ENCODE measurements at places on chromosomes 6 and 20. TPM values are rescaled to one million over a fixed set of nuclear protein-coding genes. Genes with fewer than 3 reads are reported as not detected.

DNA sequence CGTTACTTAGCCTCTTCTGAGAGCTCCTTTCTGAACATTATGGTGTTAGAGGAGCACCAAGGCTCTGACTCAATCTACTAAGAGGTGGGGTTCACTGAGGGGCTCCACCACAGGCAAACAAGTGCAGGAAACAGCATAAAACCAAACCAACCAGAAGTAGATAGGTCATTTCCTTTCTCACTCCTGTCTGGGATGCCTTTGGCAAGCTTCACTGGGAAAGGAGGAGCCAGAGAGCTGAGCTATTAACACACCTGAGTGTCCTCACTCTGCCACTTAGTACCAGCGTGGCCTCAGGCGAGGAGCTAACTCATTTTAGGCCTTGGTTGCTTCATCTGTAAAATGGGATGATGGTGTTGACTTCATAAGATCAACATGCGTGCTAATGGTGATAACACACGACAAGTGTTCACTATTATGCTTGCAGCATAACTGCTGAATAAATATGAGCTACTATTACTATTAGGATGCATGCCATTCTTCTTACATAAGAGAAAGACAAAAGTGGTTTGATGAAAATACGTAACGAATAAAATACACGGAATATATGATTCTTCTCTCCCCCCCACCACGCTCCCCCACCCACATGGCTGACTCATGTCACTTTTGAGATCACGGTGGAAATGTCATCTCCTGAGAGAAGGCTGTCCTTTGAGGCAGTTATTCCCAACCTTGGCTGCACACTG lies 185.4 kb downstream of the BCAS1 start:
- peak; percentile 66 for DNase-seq

DNA sequence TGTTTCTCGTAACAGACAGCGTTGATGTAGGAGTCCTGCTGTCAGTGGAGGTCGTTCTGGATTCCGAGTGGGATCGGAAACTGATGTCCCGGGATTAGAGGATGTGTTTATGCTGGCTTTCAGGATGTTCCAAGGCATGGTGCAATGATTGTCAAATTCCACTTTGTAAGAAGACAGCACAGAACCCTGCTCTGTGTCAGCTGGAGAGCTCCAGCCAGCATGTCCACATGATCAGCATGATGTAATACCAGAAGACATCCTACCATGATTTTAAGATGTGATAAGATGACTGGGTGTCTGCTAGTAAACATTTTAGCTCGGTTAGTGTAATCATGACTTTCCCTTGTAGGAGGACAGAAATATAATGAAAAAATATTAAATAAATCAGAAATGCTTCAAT lies 20.3 kb downstream of the ENPP1 start:
- DNase-seq, result no peak

The GTSF1L gene
- not detected for total RNA-seq

The ADTRP gene
- total RNA-seq, result 52.1 TPM

DNA sequence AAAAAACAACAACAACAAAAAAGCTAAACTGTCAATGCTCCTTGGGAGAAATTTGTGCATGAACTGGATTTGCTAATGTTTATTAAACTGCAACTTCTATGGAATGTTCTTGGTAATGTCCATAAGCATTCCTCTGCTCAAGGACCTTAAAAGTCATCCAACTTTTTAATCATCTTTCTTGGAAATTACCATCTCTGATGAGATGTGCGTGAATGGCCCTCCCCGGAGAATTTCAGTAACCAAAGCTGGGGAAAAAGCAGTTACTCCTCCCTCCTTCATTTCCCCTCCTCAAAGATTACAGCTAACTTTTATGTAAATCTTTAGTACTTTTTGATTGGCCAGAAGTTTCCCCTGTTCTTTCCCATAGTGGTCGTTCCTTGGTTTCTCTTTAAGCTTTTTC lies 5.2 kb downstream of the TBCC start:
- DNase-seq, result no peak

DNA sequence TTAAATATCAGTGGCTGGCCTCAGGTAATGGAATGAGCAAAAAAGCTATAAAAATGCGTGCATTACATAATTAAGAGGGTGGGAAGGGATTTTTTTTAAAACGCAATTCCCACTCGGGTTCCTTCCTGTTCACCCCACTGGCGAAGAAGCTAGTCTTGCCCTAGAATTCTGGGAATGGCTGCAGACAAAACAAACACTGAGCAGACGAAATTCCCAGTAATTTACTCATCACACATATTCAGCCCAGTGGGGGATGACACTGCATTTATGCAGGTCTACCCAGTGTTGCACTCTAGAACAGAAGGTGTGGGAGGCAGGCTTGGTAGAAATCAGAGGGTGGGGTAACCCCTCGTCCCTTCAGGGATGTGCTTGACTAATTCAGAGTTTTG lies 2695.0 kb upstream of the DEFB115 start:
- DNase-seq, result no peak

DNA sequence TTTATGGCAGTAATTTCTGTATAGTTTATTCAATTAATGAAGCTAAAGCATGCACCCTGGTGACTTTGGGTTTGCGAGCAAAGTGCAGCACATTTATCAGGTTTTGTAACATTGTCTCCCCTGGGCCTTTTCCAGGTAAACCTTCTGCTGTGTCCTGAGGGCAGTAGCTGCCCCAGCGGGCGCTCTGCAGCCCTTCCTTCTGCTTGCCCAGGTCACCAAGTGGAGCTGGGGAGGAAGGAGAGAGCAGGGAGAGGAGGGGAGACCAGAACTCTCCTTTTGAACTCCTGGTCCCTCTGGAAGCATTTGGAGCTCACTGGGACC lies 145.6 kb downstream of the DLL1 start:
- no peak for DNase-seq

DNA sequence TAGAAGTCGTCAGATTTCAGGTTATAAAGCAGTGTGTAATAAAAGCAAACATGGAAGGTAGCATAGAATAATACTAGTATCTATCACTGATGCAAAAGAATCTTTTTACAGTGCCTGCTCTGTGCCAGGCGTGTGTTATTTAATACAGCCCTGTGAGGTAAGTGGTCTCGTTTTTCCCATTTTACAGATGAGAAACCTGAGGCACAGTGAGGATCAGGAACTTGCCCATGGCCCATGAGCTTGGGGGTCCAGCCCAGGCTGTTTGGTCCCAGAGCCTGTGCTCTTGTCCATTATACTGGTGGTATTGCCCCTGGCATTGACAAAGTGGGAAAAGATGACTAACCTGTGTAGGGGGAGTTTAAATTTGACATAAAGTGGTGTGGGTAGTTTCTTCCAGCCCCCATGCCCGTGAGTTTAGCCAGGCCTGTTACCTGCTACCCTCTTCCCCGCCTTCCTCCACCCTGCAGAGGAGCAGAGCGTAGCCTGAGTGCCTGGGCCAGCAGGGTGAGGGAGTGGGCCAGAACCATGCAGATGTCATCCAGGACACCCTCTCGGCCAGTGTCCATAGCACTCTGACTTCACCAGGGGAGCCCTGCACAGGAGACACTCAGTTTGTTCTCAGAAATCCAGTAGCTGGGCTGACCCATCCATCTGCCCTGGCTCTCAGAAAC lies 16.6 kb downstream of the WRNIP1 start:
- no peak for DNase-seq

GRCh38 chr20:48051794-48052474 lies 266.7 kb upstream of the SULF2 start:
- no peak for DNase-seq

DNA sequence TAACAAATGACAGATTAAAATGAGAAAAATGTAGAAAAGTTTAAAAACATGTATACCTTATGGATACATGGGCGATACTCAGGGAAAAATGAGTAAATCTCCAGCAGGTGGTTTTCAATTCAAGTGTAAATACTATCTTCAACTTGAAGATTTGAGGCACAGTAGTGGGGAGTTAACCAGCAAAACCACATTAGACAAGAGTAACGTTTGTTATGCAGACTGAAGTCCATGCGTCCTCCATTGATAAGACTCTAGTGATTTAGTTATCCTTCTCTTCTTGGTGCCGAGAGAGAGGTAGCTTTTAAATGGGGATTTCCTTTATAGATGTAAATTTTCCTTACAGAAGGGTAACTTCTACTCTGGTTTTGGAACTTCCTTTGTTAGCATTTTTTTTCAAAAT lies 28.1 kb downstream of the PCMTD2 start:
- DNase-seq, result no peak

The TNFRSF6B gene
- not detected for total RNA-seq

GRCh38 chr6:30883685-30884520 lies at the start of gene DDR1:
Gene DDR1 (plus strand): TSS chr6:30884519. CDS start chr6:30888730, 4,211 bp downstream.
- DNase-seq, result peak; percentile 47

GRCh38 chr6:57173056-57173885 lies 1.1 kb downstream of the BAG2 start:
- peak; percentile 51 for DNase-seq

The MCCD1 gene
- not detected for total RNA-seq

The SLC22A3 gene
- not detected for total RNA-seq

- DNase-seq, result no peak
Observed at GRCh38 chr20:43331906-43332305, 125.8 kb upstream of the SRSF6 start.

The STX11 gene
- total RNA-seq, result 17.5 TPM

The ABHD16B gene
- not detected for total RNA-seq

DNA sequence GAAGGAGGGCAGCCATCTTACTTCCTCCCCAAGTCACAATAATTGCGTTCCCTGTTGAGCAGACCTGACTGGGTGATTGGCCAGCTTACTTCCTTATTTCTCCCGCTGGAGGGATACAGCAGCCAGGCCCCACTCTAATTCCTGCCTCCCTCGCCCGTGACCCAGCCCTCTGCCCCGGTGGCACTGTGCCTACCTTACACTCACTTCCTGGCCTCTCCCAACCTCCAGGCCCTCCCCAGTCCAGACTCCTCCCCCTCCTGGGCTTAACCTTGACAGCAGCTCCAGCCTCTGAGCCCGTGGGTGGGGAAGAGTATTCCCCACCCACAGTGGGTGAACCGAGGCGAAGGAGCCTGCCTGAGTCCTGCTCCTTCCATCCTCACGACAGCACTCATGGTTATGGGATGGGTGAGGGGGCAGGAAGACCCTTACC lies 3.0 kb downstream of the BAK1 start:
- DNase-seq, result peak; percentile 57

GRCh38 chr6:111462770-111463391 lies 20.1 kb downstream of the REV3L start:
- no peak for DNase-seq

DNA sequence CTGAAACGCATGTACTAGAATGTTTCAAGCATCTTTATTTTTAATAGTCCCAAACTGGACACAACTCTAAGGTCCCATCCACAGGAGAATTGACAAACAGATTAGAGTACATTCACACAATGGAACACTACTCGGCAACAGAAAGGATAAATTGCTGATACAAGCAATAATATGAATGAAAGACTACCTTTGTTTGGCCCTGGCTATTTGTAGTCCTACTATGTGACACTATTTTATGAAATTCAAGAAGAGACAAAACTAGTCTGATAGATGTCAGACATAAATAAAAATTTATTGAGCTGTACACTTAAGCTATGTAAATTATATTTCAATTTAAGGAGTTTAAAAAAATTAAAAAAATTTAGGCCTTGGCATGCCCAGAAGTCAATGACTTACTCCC lies 28.0 kb upstream of the RNF24 start:
- no peak for DNase-seq

The MUC21 gene
- total RNA-seq, result not detected

The C6orf118 gene
- total RNA-seq, result not detected

DNA sequence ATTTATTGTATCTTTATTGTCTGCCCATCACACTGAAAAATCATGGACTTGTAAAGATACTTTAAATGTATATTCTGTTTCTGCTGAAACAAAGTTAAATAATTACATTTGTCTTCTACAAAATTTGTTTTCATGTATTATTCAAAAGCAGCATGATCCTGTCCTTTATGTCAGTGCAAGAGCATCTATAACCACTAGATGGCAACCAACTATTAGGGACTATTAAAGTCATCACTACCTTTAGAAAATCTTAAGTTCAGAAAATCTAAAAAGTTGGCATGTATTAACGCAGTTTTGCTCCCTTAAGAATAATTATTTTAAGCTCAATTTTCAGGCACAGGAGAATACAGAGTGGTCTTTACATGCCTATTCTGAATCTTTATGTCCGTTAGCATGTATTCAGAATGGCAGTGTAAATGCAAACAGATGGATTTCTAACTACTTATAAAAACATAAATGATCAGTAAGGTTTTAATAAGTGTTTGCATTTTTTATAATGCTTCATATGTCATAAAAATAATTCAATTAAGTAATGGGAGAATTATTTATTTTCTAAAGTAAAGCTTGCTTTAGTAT lies 17.8 kb downstream of the TMEM30A start:
- no peak for DNase-seq

GRCh38 chr6:50978380-50979170 lies 159.9 kb downstream of the TFAP2B start:
- no peak for DNase-seq

The SLC35D3 gene
- total RNA-seq, result not detected

Data from activated naive CD4-positive, alpha-beta T cell treated with anti-CD3 and anti-CD28 coated beads for 36 hours (primary cell).